ENCODE measurements at places on chromosomes 1 and 21.

GRCh38 chr1:20322081-20322824 lies 31.6 kb downstream of the VWA5B1 start:
- DNase-seq = no peak

GRCh38 chr1:87333692-87334347 lies 5.1 kb downstream of the LMO4 start:
- no peak for DNase-seq

- no peak for DNase-seq
Observed at GRCh38 chr1:6109688-6110087, 64.0 kb downstream of the KCNAB2 start.

- DNase-seq = no peak
Observed at GRCh38 chr1:237032029-237032428, 10.0 kb upstream of the RYR2 start.

GRCh38 chr1:234168061-234168724 lies 205.1 kb upstream of the COA6 start:
- no peak for DNase-seq

DNA sequence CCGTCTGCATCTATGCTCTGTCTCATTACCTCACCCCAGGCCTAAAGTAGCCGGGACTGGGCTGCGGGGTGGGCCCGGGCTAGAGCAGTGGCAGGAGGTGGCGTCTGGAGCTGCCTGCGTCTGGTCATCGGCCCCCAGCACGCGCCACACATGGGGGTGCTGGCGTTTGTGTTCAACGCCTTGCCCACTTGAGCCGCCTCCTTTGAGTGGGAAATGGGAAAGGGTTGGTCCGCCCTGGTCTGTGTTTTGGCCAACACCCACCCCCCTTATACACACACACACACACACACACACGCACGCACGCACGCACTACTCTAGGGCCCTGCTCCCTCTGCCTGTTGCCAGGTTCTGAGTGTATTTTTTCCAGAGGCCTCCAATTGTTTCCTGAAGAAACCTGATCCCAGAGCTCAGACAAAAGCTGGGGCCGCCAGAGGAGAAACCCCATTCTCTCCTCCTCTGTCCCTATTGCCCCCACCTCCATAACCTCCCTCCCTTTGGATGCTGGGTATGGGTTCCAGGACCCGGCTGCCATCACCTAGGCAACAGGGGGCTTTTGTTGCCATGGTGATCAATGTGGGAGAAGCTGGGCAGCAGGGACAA lies 10.1 kb downstream of the VANGL2 start:
- peak; percentile 70 for DNase-seq

GRCh38 chr1:240607006-240607405 lies 4.9 kb downstream of the GREM2 start:
- DNase-seq = no peak

- DNase-seq = peak; percentile 72
Observed at GRCh38 chr1:107142140-107142542, 1.3 kb downstream of the NTNG1 start.

- DNase-seq = no peak
Observed at GRCh38 chr1:84145068-84145467, 997 bp downstream of the PRKACB start.

- DNase-seq = no peak
Observed at GRCh38 chr1:110050602-110051261, 16.3 kb downstream of the STRIP1 start.

GRCh38 chr1:33719326-33719725 lies 144.6 kb upstream of the HMGB4 start:
- no peak for DNase-seq

All from skin of body (tissue), 3 donors.